ENCODE measurements at places on chromosomes 11 and 22.
A peak's percentile ranks its signal among the peaks of the same experiment; 100 is the strongest.

DNA sequence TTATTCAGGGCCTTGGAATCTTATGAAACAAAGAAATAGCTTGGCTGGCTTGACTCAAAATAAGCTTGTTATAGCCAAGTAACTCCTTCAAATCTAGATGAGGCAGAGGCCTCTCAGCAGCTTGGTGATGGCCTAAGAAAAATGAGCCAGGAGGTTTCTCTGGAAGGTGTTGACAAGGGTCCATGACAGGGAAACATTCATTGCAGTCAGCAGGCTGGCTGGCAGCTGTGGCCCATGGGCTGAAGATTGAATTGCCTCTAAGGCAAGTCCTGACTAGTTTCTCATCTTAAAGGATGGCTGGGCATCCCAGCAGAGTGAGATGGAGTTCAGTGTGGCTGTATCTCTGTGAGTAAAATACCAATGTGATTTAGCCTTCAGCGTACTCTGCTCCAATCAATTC, 441.0 kb downstream of the NELL1 start:
- no peak for DNase-seq
- no peak overlapping the region for H3K4me3 ChIP-seq
- no peak overlapping the region for H3K27ac ChIP-seq
- H3K27me3 ChIP-seq = no peaks in the 10 kb centered on the region

GRCh38 chr11:30753994-30754393, 167.8 kb upstream of the MPPED2 start:
- no peaks in the 10 kb centered on the region for H3K27me3 ChIP-seq
- no peak overlapping the region for H3K4me3 ChIP-seq
- H3K4me1 ChIP-seq = peaks cover 9% of the 10 kb centered on the region
- no peaks in the 10 kb centered on the region for H3K36me3 ChIP-seq
- no peak overlapping the region for H3K27ac ChIP-seq

GRCh38 chr11:77778118-77778517, 42.4 kb downstream of the RSF1 start:
- no peaks in the 10 kb centered on the region for H3K36me3 ChIP-seq
- no peak overlapping the region for H3K4me3 ChIP-seq
- H3K27me3 ChIP-seq = no peaks in the 10 kb centered on the region
- peaks cover 22% of the 10 kb centered on the region for H3K4me1 ChIP-seq
- H3K27ac ChIP-seq = no peak overlapping the region

DNA sequence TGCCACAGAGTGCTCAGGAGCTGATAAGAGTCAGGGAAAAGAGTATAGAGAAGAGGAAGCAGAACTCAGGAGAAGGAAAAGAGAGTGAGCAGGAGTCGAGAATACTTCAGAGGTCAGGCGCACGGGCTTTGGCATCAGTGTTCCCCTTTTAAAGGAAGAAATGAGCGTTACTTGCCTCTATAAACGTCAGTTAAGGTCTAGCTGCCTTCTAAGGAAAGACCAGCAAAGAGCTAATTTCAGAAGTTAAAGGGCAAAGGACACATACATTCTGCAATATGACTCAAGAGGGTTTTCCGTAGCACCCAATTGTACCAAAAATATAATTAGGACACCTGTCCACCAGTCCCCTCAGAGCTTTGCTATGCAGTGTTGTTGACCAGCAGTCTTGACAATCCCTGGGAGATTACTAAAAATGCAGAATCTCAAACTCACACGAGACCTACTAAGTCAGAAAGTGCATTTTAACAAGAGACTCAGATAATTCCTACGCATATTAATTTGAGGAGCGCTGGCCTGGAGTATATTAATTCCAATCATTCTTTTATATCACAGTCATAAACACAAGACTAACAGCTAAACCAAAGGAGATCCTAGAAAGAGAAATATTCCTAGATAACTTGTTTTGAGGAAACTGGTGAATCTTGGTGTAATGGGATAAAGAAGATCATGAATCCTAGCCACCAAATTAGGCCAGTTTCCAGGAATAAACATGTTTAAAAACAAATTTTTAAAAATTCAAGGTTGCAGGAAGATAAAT, 249.0 kb downstream of the CADM1 start:
- H3K27me3 ChIP-seq = no peaks in the 10 kb centered on the region
- DNase-seq = no peak
- H3K36me3 ChIP-seq = no peaks in the 10 kb centered on the region
- peaks cover 7% of the 10 kb centered on the region for H3K4me1 ChIP-seq

- no peaks in the 10 kb centered on the region for H3K27me3 ChIP-seq
- peaks cover 61% of the 10 kb centered on the region for H3K4me1 ChIP-seq
- peak overlapping the region; percentile 76 for H3K4me3 ChIP-seq
- H3K27ac ChIP-seq = peak overlapping the region; percentile 82
Measured at GRCh38 chr11:96339706-96340554, 3.1 kb downstream of the MAML2 start.

DNA sequence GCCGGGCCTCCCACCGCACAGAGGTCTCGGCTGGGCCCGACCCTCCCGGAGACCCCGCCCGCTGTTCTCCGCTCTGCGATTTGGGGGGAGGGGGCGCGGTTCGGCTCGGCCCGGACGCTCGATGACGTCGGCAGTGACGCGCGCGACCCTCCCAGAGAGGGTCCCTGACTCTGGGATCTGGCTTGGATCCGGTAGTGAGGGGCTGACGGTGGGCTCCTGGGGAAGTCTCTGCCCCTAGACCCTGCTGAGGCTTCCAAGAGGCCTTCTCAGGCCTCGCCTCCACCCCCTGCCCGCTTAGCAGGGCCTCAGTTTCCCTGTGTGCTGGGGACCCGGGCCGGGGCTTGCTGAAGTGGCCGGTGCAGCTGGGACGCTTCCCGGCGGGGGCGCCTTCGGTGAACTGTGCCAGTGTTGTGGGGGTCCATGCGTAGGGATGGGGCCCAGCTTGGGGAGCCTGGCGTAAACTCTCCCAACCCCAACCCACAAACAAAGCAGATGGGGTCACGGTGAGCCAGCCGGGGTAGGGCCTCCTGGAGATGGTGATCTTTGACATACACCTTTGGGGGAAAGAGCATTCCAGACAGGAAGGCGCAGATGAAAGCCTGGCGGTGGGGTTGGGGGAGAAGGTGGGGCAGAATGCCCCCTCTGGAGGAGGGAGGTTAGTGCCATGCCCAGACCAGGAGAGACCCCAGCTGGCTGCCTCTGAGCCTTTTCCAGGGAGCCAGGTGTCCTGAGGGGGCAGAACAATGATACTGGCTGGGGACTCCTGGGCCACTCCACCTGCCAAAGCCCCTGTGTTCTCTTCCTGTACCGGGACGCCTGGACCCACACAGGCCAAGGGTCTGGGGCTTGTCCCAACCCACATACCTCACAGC, 1.0 kb downstream of the B4GALNT4 start:
- peaks cover 74% of the 10 kb centered on the region for H3K27me3 ChIP-seq
- H3K36me3 ChIP-seq = no peaks in the 10 kb centered on the region
- H3K27ac ChIP-seq = no peak overlapping the region

- H3K4me3 ChIP-seq = peak overlapping the region; percentile 60
- DNase-seq = no peak
- H3K27ac ChIP-seq = no peak overlapping the region
- peaks cover 99% of the 10 kb centered on the region for H3K27me3 ChIP-seq
Measured at GRCh38 chr11:92227230-92227814, 2.7 kb downstream of the FAT3 start.

DNA sequence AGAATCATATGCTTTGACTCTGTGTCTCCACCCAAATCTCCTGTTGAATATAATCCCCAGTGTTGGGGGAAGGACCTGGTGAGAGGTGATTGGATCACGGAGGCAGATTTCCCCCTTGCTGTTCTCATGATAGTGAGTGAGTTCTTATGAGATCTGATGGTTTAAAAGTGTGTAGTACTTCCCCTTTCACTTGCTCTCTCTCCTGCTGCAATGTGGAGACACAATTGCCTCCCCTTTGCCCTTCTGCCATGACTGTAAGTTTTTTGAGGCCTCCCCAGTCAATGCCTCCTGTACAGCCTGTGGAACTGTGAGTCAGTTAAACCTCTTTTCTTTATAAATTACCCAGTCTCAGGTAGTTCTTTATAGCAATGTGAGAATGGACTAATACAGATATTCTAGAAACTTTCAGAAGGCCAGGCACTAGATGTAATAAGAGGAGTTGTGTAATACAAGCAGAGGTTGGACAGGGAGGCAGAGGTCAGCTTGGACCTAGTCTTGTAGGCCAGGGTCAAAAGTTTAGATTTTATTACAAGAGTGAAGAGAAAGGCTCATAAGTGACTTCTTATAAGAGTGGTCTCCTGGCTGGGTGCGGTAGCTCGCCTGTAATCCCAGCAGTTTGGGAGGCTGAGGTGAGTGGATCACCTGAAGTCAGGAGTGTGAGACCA, 9.3 kb upstream of the SERPING1 start:
- no peaks in the 10 kb centered on the region for H3K36me3 ChIP-seq
- H3K27ac ChIP-seq = no peak overlapping the region
- H3K4me1 ChIP-seq = no peaks in the 10 kb centered on the region
- H3K4me3 ChIP-seq = no peak overlapping the region

- no peak for DNase-seq
- H3K4me3 ChIP-seq = no peak overlapping the region
- no peaks in the 10 kb centered on the region for H3K27me3 ChIP-seq
- H3K36me3 ChIP-seq = peaks cover 14% of the 10 kb centered on the region
- H3K4me1 ChIP-seq = no peaks in the 10 kb centered on the region
- H3K27ac ChIP-seq = no peak overlapping the region
Measured at GRCh38 chr22:26763633-26764361, 106.4 kb downstream of the MIAT start.

GRCh38 chr11:31535479-31535878, 25.9 kb downstream of the ELP4 start:
- H3K4me3 ChIP-seq = no peak overlapping the region
- no peaks in the 10 kb centered on the region for H3K27me3 ChIP-seq
- H3K36me3 ChIP-seq = peaks cover 12% of the 10 kb centered on the region
- no peak for DNase-seq
- no peak overlapping the region for H3K27ac ChIP-seq

- H3K4me3 ChIP-seq = no peak overlapping the region
- H3K36me3 ChIP-seq = no peaks in the 10 kb centered on the region
- H3K27me3 ChIP-seq = peaks cover 8% of the 10 kb centered on the region
- DNase-seq = no peak
Measured at GRCh38 chr22:43207849-43208702, 21.1 kb upstream of the TTLL12 start.

- no peaks in the 10 kb centered on the region for H3K36me3 ChIP-seq
- H3K4me1 ChIP-seq = peaks cover 18% of the 10 kb centered on the region
- DNase-seq = peak; percentile 39
Measured at GRCh38 chr11:70020336-70021214, 57.5 kb upstream of the ANO1 start.

GRCh38 chr11:26229257-26229656, 102.7 kb upstream of the ANO3 start:
- H3K27ac ChIP-seq = no peak overlapping the region
- no peaks in the 10 kb centered on the region for H3K4me1 ChIP-seq
- H3K27me3 ChIP-seq = no peaks in the 10 kb centered on the region
- H3K36me3 ChIP-seq = no peaks in the 10 kb centered on the region

DNA sequence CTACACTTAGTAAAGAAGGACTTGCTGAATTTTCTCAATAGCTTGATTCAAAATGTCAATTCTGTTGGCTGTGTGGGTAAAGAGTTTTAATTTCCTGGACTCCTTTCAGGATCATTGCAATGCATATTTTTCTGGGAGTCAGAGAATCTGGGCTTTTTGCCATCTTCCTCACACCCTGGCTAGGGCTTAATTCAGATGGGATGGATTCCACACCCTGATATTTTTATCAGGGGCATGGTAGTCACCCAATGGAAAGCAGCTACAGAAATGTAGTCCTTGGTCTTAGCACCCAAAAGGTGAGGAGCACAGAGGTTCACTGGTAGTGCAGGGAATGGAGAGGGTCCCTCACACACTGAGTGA, 79.3 kb downstream of the SGSM3 start:
- DNase-seq = no peak
- H3K36me3 ChIP-seq = no peaks in the 10 kb centered on the region
- H3K27me3 ChIP-seq = no peaks in the 10 kb centered on the region
- H3K27ac ChIP-seq = peak overlapping the region; percentile 53

- H3K27me3 ChIP-seq = no peaks in the 10 kb centered on the region
- DNase-seq = no peak
- H3K4me1 ChIP-seq = peaks cover 62% of the 10 kb centered on the region
Measured at GRCh38 chr11:128767591-128768001, 73.7 kb downstream of the FLI1 start.
